Activated CD8-positive, alpha-beta memory T cell treated with anti-CD3 and anti-CD28 coated beads for 4 hours (primary cell): ENCODE measurements at places on chromosomes 4 and X.

DNA sequence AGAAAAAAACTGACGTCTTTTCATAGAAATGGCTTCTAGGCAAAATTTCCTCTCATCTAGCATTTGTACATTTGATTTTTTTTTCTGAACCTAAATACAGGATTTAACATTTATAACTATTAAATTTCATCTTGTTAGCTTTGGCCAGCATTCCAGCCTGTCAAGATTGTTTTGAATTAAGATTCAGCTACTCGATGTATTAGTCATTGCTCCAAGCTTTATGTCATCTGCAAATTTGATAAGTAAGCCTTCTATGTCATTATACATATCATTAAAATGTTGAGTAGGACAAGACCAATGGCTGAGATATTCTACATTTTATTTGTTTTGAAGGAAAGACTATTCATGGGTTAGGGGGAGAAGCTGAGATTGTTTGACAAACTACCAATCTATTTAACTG is 46.7 kb downstream of the DDX53 start:
- DNase-seq, result no peak

GRCh38 chrX:102720237-102721168 is at the start of gene GPRASP3:
TSS of gene GPRASP3 (plus strand) at chrX:102720743. CDS start at chrX:102748996, 28,253 bp downstream.
- DNase-seq, result peak; percentile 46

DNA sequence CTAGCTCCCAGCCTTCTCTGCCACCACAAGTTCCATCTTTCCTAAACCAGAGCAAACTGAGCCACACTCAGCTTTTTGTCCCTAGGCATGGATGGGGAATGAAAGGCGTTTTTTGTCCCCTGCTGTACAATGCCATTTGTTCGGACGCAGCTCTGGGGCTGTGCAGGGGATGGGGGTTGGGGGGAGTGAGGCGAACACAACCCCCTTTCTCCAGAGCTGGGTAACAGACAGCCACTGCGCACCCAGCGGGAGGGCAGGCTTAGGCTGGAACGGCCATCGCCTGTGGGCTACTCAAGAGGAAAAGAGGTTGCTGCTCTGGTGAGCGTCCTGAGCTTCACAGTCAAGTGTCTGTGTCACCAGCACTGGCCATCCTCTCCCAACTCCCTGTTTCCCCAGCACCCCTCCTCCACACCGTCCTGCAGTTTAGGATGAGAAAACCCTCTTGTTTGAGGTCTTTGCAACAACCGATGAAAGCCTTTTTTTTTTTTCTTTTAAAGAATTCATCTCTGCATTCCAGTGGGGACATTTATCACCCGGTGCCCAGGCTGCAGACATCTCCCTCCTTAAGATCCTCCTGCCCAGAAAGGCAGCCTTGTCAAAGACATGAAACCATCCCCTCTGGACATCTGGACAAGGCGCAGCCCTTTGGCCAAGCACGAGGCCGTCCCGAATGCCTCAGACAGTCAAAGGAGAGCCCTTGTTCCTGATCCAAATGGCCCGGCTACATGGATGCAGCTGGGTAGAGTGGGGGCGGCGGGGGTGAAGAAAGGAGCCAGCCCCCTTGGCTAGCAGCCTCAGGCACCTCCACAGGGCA is 419.6 kb downstream of the BCOR start:
- DNase-seq, result no peak

DNA sequence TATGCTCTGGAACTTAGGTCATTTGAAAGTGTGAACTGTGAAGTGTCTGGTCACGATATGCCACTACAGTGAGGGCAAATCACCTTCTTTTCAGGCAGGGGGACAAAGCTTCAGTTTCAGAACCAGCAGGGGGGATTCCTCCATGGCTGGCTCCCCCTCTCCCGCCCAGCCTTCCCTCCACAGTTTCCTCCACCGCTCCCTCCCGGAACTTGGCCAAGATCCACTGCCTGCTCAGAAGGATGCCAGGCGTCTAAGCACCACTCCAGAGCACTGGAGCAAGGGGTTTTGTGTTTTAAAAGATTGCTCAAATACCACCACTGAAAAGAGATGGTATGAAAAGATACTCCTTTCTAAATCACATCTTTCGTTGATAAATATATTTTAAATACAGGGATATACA is 126.9 kb downstream of the ELOVL6 start:
- no peak for DNase-seq

GRCh38 chrX:74346088-74346487 is 42.1 kb downstream of the ZCCHC13 start:
- DNase-seq, result no peak

DNA sequence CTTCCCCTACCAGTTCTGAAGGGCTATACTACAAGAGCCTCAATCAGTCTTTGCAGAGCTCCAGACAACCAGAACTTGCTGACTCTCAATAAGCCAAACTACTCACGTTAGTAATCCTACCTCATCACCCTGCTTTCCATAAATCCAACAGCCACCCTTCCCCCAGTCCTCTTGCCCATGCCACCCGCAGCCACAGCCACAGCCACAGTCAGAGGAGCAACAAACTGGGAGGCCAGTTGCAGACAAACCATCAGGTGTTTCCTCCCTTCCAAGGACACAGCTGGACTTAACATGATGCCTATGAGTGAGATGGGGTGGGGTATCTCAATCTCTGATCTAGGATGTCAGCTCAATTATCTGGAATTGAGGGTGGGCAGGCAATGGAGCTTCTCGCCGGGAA is 1.0 kb downstream of the GABRA3 start:
- DNase-seq, result no peak

- DNase-seq, result no peak
Observed at GRCh38 chrX:136159611-136160025, 12.3 kb downstream of the FHL1 start.

DNA sequence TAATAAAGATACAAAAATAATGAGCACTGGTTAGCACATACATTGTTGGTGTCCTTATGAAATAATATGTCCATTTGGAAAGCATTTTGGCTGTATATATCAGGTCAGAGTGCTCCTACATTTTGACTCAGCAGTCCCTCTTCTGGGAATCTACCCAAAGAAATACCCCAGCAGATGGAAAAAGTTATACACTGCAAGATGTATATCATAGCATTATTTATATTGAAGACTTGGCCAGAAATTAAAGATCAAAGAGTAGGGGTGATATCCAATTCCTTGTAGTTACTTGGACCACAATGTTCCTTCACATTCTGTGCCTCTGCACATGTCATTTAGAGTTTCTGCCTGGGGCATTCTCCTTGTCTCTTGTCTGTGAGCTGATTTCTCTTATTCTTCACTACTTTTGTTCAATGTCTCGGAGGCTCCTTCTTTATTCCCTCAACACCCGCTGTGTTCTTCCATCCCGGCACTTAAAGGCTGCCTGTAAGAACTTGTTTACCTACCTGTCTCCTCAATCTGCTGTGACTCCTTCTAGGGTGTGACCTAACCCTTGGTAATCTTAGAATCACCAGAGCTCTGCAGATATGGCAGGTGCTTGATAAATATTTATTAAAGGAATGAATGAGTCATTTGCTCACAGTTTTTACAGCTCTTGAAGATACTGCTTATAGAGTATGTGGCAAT is 3.1 kb upstream of the TSPAN5 start:
- no peak for DNase-seq

- DNase-seq, result no peak
Observed at GRCh38 chr4:151688003-151688784, 72.6 kb downstream of the GATB start.

GRCh38 chrX:51795136-51795535 is 51.9 kb downstream of the GSPT2 start:
- no peak for DNase-seq

DNA sequence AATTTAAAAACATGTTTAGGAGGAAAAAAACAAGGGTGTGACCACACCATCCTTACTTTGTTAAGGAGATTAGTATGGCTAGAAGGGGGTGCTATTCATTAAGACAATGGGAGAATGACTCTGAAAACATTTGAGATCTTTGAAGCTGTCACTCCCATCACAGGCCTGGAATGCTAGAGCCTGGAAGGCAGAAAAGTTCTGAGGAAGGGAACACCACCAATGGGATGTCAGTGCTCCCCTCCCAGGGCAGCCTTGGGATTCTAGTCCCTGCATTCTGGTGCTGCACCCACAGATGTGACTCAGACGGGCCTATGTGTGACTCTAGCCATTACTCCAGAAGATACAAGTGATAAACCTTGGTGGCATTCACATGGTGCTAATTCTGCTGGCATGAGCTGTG is 162.2 kb upstream of the ANXA10 start:
- DNase-seq, result no peak

GRCh38 chrX:21998037-21998436 is 34.1 kb upstream of the PHEX start:
- DNase-seq, result no peak

DNA sequence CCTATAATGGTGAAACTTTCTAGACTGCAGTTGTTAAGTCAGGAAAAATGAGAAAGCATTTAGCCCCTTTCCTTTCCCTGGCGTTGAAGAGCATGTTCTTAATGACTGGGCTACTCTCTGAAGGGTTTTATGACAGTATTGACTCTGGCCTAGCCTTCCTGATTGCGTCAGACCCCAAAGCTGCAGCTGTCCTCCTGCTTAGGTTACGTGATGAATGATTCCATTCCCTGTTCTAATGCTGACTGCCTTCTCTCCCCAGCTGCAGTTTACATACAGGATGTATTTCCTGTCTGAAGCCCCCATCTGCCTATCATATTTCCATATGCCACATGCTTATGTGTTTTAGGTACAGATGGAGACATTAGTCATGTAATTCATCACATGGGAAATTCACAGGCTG is 105.8 kb upstream of the EGFL6 start:
- no peak for DNase-seq

DNA sequence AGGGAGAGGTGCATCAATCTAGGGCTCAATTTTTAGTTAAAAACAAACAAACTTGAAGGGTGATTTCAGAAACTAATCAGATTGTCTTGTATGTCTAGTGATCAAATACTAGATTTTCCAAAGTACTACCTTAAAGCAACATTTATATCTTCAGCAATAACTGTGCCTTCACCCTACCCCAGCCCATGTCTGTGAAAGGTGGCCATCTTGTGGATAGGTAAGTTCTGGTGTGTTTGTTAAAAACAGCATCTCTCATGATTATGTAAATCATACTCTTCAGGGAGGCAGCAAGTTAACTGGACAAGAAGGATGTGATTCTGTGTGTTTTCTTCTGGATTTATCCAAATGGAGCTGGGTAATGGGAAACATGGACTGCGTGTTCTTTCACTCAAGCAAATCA is 81.4 kb upstream of the ACSL1 start:
- DNase-seq, result no peak

DNA sequence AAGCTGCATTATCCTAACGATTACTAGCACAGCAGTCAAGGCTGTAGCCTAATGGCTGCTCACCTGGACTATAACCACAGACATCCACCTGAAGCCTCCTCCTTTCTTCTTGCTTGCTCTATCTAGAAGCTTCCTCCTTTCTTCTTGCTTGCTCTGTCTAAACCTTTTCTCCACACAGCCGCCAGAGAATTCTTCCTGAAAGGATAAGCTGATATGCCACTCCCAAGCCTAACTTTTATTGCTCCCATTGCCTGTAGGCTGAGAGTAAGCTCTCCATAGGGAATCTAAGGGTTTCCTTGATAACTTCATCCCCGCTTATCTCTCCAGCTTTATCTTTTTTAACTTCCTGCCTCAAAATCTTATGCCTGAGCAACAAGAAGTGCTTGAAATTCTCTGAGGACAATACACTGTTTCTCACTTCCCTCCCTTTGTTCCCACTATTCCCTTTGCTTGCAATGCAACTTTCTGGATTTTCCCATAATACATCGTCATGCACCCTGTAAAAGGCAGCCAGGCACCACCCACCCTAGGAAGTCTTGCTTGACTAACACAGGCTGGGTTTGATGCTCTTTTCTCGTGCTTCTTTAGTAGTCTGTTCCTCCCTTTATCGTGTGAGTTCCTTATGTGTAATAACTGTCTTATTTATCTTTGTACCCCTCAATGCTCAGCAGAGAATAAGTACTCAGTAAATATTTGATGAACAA is 1.4 kb upstream of the LRIT3 start:
- no peak for DNase-seq

DNA sequence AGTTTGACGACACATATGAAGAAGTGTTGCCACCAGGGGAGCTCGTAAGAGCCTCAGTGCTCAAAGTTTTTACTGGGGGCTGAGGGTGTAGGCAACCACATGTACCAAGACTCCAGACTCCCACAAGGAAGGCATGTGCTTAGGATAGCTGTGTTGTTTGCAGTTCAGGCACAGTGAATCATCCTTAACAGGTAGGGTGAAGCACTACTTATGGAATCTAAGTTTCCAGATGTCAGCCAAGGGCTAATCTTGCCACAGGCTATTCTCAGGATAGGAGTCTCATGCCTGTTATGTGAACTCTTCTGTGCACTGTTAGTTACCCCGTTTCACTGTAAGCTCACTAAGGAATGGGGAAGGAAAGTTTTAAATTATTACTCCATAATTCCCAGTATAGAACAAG is 202.6 kb downstream of the TMA16 start:
- DNase-seq, result no peak

DNA sequence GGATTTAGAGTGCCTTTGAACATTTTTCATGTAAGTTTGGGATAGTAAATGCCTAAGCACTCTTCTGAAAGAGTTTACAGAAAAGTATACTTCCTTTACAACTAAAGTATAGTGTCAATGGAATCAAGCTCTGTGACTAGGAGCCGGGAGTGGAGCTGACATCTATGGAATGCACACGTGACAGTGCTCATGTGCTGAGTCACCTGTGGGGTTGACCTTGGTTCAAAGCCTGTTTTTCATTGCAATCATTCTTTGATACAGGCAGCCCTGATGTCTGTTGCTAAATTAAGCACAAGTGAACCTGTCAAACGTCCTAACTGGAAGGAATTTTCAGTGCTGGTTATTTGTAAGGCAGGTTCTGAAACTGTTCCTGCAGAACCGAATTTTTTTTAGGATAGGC is 82.5 kb downstream of the GPAT3 start:
- DNase-seq, result no peak

DNA sequence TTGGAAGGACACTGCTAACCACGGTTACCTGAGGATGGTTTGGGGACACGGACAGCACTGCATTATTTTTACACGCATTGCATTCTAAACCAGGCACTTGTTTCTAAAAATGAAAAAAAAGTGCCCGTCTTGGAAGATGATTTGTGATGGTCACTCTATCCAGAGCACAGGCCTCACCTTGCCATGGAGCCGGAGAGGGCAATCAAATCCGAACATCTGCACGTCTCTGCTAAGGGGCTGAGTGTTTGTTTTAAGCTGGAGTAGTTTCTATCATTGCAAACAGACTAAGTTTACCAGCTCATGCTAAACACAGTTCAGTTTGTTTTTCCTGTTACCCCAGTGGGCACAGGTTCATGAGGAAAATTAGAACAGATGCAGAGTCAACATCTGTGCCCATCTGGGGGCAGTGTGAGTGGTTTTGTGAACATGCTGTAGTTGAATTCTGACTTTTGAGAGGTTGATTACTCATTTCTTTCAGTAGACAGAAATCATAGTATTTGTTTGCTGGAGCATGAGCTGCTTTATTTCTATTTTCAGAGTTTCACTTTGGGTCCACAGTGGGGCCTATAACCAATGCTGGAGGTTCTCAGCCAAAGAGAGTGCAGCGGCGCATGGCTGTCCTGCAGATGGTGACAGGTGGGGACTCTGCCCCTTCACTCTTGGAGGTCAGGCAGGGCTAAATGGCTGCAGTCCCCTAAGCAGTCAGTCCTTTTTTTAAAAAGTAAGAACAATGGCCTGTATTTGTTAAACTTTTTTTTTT is 65.4 kb upstream of the ENPP6 start:
- no peak for DNase-seq

- DNase-seq, result no peak
Observed at GRCh38 chrX:153945956-153946943, 1.8 kb upstream of the RENBP start.
